Dermis blood vessel endothelial cell (primary cell): ENCODE measurements at places on chromosomes 11 and 22.

- no peak for DNase-seq
These were observed 755.0 kb downstream of the OPCML start for GRCh38 chr11:132777067-132777975.

GRCh38 chr11:44585421-44585820 lies 20.0 kb downstream of the CD82 start:
- DNase-seq, result no peak

GRCh38 chr11:64086258-64087123 lies 50.8 kb downstream of the FLRT1 start:
- no peak for DNase-seq

DNA sequence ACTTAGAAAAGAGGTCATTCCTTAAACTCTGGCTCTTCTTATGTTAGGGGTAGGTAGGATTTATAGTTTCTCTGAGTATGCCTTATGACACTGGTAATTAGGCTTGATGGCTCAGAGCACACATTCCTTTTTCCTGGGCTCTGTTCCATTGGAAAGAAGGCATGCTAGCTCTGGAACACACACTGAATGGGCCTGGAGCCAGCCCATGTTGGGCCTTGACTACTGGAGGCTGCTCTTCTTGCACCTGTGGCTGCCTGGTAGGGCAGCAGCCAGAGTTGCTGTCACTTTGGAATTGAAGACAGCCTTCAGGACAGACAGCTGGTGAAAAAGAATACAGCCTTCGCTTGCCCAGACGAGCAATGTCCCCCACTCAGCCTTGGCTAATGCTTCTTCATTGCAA lies 18.2 kb downstream of the MCAM start:
- no peak for DNase-seq

GRCh38 chr11:68598816-68599653 lies 85.3 kb upstream of the GAL start:
- no peak for DNase-seq
